ENCODE measurements at places on chromosomes 5 and 9.

DNA sequence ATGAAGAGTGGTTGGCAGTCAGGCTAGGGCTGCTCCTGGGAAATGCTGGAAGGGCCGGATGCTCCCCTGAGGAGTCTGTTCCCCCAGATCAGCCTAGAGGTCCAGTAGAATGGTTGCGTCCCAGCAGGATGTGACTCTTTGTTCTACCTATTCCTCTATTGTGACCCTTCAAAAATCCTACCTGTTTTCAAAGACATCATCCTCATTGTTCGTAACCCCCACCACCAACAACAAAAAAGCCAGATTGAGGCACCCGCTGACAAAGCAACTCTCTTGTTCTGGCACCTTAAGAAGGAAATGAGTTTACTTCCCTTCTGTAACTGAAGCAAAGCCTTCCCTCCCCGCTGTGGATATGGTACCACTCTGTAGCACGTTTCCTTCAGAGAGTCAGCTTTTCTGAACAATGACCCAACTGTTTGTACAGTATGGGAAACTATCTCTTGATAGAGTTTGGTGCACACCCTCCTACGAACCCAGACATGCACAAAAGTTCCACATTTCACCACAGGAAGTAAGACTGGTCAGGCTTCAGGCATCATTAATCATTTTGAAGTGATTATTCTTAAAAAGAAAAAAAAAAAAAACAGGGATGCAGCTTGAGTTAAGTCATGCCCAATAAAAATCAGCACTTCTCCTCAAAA lies 207.2 kb downstream of the ENC1 start:
- DNase-seq = no peak

GRCh38 chr5:174409070-174409469 lies 315.3 kb upstream of the MSX2 start:
- no peak for DNase-seq

- no peak for DNase-seq
Measured at GRCh38 chr9:30506749-30507148, 1877.7 kb upstream of the ACO1 start.

DNA sequence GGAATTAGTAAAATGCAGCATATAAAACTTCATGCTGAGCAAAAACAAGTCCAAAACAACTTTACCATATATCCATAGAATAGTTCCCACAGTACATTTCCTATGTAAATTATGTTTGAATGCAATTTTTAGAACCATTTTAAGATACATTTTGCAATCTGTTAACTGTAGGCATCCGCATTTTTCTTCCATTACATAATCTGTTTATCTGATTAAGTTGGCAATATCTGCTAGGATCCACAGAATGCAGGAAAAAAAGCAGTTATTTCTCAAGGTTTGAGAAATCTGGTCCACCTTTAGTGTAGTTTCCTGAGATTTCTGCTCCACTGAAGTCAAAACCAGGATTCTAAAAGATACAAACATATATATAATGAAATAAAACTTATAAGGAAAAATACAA lies 6.2 kb downstream of the NUDCD2 start:
- DNase-seq = no peak

- no peak for DNase-seq
Measured at GRCh38 chr9:121909111-121909510, 184.0 kb downstream of the TTLL11 start.

DNA sequence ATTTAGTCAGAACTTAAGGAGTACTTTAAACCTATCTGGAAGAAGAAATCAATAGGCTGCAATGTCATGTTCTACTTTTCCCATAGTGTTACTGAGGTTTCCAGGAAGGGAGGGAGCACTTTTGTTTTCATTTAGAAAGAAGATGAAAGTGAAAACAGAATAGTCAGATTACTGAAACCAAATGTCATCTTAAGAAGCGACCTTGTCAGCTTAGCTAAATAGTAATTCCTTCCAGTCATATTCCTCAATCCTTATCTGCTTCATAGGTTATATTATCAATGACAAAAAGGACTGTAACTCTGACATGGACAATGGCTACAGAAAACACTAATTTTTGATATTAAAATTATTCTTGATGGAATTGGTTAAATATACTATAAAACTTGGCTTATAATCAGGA lies 27.7 kb downstream of the SAR1B start:
- no peak for DNase-seq

DNA sequence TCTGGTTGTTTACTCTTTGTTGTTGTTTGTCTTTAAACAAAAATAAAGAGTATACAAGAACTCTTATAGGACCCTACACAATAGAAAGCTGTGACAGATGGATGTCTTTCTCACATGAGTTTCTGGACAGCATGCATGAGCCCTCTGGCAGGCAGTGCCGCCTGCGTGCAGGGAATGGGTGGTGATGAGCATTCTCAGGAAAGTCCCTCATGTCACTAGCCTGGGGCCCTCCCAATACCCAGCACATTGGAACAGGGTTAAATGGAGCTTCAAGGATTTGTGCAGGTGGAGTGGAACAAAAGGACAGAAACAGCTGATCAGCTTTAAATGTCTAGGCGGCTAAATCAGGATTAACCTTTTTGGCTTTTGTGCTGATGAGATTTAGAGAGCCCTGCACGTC lies 181.0 kb upstream of the CD180 start:
- no peak for DNase-seq

- peak; percentile 31 for DNase-seq
Measured at GRCh38 chr5:174951151-174951780, 226.9 kb downstream of the MSX2 start.

GRCh38 chr9:120625222-120625621 lies 45.3 kb upstream of the CDK5RAP2 start:
- DNase-seq = no peak

GRCh38 chr5:1744393-1745122 lies 55.1 kb downstream of the MRPL36 start:
- no peak for DNase-seq

- DNase-seq = no peak
Measured at GRCh38 chr5:159465604-159466003, 135.3 kb upstream of the IL12B start.

DNA sequence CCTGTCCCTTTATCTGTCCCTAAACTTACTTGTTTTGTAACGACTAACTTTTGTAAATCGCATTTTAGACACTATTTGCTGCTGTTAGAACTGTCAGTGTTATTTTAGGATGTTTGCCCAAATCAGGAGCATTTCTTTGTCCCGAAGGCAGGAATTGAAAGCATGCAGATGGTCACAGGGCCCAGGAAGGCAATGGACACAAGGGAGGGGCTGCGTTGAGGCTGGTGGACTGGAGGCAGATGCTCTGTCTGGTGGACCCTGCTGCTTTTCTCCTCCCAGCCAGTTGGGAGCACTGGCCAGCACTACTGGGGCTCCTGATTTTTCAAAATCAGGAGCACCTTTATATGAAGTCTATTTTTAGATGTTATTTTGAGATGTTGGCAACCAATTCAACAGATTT lies 31.7 kb downstream of the DOCK2 start:
- no peak for DNase-seq

DNA sequence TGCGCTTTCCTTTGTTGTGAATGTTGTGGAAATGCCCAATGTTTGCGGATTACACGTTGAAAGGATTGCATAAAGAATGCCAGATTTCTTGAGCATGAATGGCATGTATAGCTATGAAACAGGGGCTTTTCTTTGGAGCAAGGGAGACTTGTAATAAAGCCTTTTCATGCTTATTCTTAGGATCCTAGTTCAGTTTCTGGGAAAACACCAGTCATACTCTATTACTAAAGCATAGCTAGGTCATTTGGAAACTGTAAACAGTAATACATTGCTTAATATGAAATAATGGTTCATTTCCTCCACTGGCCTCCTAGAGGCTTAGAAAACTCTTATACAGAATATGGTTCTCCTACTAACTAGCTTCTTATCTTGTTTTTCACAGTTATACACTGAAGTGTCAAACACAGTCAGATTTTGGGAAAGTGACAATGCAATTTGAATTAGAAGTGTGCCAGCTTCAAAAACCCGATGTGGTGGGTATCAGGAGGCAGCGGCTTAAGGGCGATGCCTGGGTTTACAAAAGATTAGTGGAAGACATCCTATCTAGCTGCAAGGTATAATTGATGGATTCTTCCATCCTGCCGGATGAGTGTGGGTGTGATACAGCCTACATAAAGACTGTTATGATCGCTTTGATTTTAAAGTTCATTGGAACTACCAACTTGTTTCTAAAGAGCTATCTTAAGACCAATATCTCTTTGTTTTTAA lies 104.2 kb downstream of the MELK start:
- no peak for DNase-seq

DNA sequence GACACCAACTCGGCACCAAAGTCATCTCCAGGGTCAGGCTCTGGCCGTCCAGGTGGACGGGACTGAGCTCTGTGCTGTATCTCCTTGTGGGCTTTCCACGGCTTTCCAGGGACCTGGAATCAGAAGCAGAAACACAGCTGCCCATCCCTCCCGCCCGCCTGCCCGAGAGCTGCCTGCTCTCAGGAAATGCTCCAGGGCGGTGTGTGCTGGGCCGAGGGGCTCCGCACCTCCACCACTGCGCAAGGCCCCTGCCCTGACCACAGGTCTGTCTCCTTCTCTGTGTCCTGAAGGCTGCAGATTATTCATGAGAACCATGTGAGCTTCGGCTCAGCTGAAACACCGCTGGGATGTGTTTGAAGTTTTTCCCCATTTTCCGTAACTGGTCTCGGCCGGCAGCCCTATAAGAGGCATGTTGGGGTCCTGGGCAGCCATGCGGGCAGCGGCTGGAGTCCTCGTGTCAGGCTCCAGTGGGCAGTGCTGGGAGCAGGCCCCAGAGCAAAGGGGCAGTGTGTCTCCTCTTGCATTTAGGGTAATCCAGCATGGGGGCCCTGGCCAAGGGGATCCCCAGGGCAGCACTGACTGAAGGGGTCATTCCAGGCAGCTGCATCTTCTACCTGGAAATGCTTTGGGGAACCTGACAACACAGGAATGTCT lies 22.8 kb downstream of the NKD2 start:
- no peak for DNase-seq

DNA sequence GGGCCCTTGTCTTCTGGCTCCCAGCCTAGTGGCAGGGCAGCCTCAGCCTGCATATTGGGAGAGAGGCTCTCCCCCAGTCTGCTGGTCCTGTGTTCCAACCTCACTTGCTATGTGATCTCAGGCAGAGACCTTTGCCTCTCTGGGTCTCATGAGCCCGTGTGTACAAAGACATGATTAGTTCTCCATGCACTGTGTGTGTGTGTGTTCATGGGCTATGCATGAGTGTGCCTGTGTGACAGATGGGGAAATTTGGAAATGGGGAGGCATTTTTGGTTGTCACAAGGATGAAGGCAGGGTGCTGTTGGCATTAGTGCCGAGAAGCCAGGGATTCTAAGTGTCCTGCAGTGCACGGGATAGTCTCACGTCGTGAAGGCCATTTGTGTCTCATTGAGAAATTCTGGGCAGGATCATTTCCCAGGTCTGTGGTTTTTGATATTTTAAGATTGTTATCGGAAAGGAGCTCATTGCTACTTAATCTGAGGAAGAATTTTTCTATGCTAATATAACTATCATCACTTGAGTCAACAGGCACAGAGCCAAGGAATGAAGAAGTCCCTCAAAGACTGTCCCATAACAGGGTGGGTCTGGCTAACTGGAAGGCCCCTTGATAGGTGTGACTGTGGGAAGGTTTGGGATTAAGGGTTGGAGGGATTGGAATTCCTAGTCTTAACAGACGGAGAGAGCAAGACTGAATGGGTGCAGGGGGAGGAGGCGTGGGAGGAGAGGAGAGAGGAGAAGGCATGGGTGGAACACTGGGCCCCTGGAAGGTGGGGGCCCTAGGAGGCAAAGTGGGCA lies 168.5 kb downstream of the RGS3 start:
- no peak for DNase-seq

- DNase-seq = no peak
Measured at GRCh38 chr5:17995997-17996396, 361.7 kb downstream of the TAF11L14 start.

DNA sequence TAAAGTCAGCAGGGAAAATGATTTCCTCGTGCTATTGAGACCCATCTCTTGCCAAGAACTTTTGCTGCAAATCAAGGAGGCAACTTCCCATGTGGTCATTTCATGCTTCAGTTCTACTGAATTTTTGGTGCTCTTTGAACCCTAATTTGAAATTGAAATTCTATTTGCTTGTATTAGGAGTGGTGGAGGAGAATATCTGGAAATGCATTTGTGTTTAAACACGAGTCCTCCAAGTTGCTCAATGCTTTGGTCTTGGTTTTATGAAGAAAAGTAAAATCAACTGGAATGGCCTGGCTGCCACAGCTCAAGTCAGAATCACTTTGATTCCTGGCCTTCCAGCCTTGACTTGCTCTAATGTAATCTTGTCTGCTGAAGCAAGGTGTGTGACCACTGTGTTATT lies 613.2 kb downstream of the TLE1 start:
- DNase-seq = no peak

- DNase-seq = no peak
Measured at GRCh38 chr5:75457691-75458090, 53.7 kb downstream of the CERT1 start.

GRCh38 chr5:10307206-10308148 lies at the start of gene CMBL:
TSS of gene CMBL (minus strand) at chr5:10307902. CDS start at chr5:10290762, 17,140 bp downstream.
- DNase-seq = peak; percentile 90

DNA sequence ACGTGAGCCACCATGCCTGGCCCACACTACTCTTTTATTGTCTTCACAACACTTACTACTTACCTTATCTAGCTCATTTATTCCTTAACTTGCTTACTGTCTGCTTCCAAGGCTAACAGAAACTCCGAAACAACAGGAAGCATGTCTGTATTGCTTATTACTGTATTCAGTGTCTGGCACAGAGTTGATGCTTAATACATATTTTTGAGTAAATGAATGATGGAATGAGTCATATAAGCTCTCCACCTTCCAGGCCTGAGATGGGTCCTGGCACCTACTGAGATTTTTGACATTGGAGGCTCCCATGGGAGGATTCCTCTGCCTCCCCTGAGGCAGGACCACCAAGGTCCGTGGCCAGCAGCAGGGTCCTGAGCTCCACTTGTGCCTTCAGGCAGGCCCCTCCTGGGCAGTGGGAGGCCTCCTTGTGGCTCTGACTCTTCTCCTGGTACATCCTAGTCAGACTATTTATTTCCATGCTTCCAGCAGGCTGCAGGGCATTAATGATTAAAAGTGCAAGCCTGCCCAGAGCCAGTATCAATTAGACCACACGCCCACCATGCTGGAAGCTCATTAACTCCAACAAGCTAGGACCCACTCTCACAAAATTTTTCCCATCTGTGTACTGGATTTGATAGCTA lies 76.5 kb upstream of the CTNNA1 start:
- DNase-seq = no peak

GRCh38 chr5:17308326-17309065 lies 91.1 kb downstream of the BASP1 start:
- no peak for DNase-seq
